ENCODE measurements at places on chromosomes 5 and 9.

- DNase-seq = no peak
These were observed 93.0 kb downstream of the IRX2 start for GRCh38 chr5:2658447-2658846.

GRCh38 chr5:130321931-130322330, 417.7 kb downstream of the CHSY3 start:
- DNase-seq = no peak

DNA sequence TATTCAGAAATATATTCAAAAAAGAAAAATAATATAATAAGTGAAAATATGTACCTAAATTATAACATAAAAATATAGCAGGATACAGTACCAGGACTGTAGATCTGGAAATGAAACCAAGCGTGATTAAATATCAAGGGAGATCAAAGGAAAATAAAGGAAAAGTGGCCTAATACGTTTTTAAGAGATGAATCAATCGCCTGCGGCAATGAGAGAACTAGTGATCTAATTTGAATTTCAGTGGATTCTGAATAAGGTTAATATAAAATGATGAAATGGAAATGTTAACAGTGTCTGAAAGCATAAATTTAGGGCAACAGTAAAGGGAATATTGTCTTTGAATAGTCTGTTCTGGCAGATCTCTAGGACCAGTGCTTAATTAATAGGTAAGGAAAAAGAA, 1761.9 kb upstream of the ACO1 start:
- no peak for DNase-seq

GRCh38 chr5:147073098-147073497, 161.7 kb upstream of the STK32A start:
- DNase-seq = no peak

DNA sequence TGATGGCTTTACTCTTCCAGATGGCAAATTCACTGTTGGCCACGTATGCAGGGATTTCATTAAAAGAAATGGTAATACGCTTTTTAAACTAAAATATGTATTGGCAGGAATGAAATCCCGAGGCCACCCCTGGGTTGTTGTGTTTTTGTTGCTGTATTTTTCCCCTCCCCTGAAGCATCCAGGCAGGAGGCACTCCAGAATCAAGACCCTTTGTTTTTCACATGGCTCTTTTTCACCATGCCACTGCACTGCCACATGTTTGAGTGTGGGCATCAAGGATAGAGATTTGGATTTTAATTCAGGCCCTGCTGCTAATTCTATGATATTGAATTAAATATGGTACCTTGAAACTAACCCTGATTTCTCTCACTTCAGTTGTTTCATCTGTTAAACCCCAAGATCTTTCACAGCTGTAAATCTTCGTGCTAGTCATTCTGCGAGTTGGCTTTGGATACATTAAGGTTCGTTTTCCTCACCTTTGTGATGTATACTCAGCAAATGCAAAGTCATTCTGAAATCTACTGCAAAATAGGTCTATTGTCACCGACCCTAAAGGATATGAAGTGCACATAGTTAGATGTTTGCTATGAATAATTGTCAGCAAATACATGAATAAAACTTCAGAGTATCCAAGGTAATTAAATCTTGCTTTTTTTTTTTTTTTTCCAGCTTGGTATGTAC, 533.4 kb downstream of the PTPRD start:
- no peak for DNase-seq

GRCh38 chr9:127904561-127905003, 5.2 kb upstream of the ST6GALNAC6 start:
- peak; percentile 59 for DNase-seq

GRCh38 chr9:18390393-18390792, 83.6 kb upstream of the ADAMTSL1 start:
- DNase-seq = no peak

GRCh38 chr9:104914466-104914865, 13.5 kb downstream of the ABCA1 start:
- DNase-seq = no peak

DNA sequence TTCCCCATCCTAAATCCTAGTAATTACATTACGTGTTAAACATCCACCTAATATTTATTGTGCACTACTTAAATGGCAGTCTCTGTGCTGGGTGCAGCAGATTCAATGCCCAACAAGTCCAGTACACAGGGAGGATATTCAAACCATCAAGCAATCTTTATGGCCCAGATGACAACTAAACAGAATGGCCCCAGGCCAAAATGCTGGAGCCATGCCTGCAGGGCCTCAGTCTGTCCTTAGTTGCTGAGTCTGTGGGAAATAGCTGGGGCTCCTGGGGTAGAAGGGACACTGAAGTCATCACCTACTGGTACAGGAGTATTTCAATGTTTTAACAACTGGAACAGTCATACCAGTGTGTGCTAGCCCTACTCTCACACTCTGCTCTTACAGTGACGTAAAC, 153.5 kb downstream of the ZNF608 start:
- DNase-seq = no peak

DNA sequence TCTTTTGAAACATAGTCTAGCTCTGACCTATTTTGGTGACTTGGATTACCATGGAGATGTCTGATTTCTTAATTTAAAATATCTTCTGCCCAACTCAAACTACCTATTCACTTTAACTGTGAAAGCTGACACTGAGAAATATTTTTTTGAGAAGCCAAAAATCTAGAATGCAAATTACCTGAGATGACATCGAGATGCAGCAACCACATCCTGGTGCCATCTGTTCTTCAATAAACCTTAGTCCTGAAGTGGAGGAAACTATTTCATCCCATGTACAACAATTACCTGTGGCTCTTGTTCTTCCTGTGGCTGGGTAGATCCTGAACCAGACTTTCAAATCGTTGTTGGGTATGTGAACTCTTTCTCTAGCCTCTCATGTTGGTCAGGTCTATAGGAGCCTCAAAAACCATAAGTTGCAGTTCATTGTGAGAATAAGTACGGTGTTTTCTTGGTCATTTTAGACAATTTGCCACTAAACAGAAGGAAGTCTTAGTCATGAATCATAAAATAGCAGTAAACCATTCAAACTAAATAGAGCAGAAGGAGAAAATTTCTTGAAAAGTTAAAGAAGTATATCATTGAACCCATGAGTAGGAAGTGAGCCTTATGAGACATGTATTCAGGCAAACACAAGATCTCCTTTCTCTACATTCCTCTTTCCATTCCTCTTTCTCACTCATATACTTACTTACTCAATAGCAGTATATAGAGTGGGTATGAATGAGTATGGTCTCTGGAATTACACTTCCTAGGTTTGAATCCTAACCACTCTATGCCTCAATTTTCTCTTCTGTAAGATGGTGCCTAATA, 176.0 kb downstream of the HMHB1 start:
- DNase-seq = no peak

DNA sequence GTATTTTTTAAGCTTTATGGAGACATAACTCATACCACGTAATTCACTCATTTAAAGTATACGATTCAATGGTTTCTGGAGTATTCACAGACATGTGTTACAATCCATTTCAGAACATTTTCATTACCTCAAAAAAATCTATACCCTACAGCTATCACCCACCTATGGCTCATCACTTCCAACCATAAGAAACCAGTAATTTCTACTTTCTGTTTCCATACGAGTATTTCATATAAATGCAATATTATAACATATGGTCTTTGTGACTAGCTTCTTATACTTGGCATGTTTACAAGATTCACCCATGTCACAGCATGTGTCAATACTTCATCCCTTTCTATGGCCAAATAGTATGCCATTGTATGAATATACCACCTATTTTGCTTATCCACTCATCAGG, 18.8 kb downstream of the UBQLN1 start:
- no peak for DNase-seq

GRCh38 chr5:160235731-160236130, 6.4 kb downstream of the FABP6 start:
- DNase-seq = no peak

GRCh38 chr5:127696683-127697082, 6.5 kb upstream of the CCDC192 start:
- DNase-seq = no peak

GRCh38 chr5:123787635-123788034, 275.7 kb downstream of the CSNK1G3 start:
- DNase-seq = no peak
